Activated B cell treated with CpG ODN at 0.5 μM for 24 hours (primary cell): ENCODE measurements at places on chromosomes 16 and 17.

- no peak for DNase-seq
Observed at GRCh38 chr17:1730326-1731193, 6.1 kb downstream of the WDR81 start.

DNA sequence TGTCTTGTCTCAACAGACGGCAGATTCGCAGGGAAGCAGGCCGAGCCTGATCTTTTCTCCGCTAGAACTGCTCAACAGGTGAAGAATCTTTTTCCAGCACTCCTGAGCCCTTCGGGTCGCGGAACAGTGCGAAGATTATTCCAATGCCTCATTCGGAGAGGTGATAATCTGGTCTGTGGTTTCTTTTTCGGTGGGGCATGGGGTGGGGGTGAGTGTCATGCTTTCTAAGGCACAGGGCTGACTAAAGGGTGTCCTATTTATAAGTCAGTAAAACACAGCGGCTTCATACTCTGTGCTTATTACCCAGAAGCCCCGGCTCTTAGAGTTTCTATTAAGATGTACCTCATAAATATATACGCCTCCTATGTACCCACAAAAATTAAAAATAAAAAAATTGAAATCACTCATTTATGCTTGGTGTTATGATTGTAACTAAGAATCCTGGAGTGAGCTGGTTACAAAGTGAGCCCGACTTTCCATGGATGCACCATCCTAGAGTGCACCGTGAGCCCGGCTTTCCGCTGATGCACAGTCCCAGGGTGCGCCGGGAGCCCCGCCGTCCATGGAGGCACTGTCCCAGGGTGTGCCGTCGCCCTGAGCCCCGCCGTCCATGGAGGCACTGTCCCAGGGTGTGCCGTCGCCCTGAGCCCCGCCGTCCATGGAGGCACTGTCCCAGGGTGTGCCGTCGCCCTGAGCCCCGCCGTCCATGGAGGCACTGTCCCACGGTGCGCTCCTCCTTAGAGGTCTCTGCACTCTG lies 164.9 kb downstream of the IRX3 start:
- DNase-seq: no peak

- DNase-seq: no peak
Observed at GRCh38 chr17:65820306-65820705, 258.9 kb upstream of the AXIN2 start.

- DNase-seq: no peak
Observed at GRCh38 chr16:58366247-58367031, 25.8 kb upstream of the GINS3 start.

DNA sequence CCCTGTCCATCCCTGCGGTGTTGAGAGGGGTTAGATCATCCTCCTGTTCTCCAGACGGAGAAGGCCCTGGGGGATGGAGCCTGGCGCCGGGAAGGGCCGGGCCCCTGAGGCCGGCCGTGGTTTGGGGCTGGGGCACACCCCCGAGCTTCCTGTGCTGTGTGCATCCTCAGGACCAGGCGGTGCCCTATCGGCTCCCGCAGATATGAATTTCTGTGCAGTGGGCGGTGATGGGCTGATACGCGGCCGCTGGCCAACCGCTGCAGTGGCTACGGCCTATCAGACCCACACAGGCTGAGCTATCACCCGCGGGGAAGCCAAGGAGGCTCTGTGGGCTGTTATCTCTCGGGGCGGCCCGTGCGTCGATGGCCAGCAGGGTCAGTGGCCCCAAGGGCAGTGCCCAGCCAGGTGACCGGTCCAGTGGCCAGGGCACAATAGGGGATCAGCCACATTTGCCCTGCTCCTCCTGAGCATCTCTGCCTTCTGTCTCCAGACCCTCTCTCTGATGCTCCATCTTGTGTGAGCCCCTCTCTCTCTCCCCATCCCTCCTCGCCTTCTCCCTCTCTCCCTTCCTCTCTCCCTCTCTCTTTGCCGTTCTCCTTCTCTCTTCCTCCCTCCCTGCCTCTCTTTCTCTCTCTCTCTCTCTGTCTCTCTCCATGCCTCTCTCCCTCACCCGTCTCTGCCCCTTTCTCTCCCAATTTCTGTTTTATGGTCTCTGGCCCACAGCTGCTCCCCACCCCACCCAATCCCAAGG lies 38.7 kb downstream of the ZFPM1 start:
- DNase-seq: no peak

- DNase-seq: no peak
Observed at GRCh38 chr17:38961413-38961812, 5.8 kb downstream of the FBXO47 start.

DNA sequence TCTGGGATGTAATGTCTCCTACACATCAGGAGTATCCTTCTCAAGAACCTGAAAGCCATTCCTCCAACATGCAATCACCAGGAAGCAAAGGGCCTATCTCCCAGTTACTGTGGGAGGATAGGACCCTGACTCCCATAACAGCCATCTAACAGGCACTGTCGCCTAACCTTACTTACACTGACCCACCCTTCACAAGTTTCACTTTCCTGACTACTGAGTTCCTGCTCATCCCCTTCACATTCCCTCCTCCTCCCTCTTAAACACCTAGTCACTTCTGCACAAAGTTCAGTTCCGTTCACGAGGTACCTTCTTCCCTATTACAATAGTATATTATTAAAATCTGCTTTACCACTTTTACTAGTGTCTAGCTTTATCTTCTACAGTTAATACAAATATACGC lies 1.3 kb downstream of the C17orf67 start:
- no peak for DNase-seq

- DNase-seq: no peak
Observed at GRCh38 chr16:51592001-51592501, 441.0 kb upstream of the SALL1 start.

- DNase-seq: no peak
Observed at GRCh38 chr17:49573510-49574322, 2.0 kb upstream of the NXPH3 start.
